ENCODE measurements at places on chromosomes 3 and 15. TPM values are rescaled to one million over a fixed set of nuclear protein-coding genes. Genes with fewer than 3 reads are reported as not detected.

DNA sequence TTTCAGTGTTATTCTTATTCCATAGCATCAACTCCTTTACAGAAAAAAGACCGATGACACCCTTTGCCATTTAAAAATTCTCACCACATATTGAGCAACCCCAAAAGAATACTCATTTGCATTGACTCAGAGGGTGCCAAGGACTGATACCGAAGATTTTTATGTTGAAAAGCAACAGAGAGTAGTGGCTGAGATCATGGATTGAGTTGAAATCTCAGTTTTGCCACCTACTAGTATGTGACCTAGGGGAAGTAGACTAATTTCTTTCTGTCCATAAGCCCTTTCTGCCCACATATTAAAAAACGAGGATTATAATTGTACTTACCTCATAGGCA is 313.9 kb upstream of the SATB1 start:
- DNase-seq: no peak

- no peak for DNase-seq
These were observed 308.5 kb upstream of the PROK2 start for GRCh38 chr3:72093270-72093991.

GRCh38 chr15:93311620-93312019 is 222.6 kb upstream of the RGMA start:
- no peak for DNase-seq

- DNase-seq: no peak
These were observed 8.0 kb upstream of the OXTR start for GRCh38 chr3:8777201-8777977.

ACTRT3 gene
- 12.3 TPM for total RNA-seq

CACNA1D gene
- total RNA-seq: 1.5 TPM

DNA sequence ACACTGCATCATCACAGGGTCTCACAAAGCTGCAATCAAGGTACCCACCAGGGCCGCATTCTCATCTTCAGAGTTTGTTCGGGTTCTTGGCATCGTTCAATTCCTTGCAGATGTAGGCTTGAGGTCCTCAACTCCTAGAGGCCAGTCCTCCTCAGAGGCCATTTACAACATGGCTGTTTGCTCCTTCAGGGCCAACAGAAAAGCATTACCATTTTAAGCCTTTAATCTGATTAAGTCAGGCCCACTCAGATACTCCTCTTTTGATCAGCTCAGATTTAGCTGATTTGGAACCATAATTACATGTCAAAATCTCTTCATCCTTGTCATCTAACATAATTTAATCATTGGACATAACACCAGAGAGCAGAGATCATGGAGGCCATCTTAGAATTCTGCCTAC is 55.4 kb downstream of the BFSP2 start:
- DNase-seq: no peak

GRCh38 chr3:112687211-112687610 is 46.3 kb upstream of the CCDC80 start:
- DNase-seq: no peak

GRCh38 chr3:115975353-115975752 is 352.0 kb downstream of the GAP43 start:
- peak; percentile 89 for DNase-seq

- no peak for DNase-seq
These were observed 177.3 kb downstream of the OTOL1 start for GRCh38 chr3:161673866-161674265.

MAP6D1 gene
- total RNA-seq: 2.5 TPM

DNA sequence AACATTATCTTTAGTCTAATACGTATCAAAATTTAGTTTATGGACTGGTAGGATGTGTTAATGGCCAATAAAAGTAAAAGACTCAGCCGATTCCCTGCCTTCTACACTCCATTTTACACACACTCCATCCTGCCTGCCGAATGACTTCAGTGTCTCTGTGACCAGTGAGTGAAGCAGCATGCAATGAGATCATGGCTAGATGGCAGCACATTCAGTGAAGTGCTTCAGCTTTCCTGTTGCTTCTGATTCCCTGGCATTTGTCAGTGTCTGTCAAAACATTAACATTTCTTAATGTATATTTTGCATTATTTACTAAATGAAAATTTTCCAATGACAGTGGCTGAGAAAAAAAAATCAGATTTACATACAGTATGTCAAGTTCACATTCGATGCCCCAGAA is 412.0 kb downstream of the FHIT start:
- DNase-seq: peak; percentile 18

COMMD4 gene
- total RNA-seq: 42.1 TPM

DNA sequence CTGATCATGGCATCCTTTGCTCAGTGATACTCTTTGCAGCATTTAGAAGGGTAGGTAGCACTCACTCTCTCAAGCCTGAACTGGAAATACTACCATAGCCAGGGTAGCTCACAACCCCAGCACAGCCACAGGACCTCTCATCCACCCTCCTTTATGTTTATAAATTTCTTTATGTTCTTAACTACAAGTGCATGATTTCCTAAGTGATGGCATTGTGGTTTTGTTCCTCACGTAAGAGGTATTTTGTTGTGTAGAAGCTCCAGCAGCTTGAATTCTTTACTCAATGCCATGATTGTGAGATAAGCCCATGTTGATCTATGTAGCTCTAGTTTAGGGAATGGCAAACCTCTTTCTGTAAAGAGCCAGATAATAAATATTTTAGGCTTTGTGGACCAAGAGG is 7.9 kb upstream of the RTP3 start:
- DNase-seq: no peak

DNA sequence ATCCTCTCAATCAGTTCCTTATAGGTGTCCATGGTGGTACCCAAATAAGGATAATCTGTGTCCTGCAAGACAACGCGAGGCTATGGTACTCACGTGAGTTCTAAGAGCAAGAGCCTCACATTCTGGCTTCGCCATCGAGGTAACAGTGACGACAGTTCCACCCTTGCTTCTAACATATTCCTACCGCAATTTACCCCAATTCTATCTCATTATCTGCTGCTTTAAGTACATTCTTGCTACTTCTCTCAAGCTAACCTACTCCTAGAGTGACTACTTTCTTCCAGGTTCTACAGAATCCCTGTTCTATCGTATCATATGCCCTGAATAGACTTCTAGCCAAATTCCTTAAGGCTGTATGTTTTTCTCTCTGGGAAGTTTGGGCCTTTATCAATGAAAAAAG is 26.6 kb downstream of the TFRC start:
- no peak for DNase-seq

DNA sequence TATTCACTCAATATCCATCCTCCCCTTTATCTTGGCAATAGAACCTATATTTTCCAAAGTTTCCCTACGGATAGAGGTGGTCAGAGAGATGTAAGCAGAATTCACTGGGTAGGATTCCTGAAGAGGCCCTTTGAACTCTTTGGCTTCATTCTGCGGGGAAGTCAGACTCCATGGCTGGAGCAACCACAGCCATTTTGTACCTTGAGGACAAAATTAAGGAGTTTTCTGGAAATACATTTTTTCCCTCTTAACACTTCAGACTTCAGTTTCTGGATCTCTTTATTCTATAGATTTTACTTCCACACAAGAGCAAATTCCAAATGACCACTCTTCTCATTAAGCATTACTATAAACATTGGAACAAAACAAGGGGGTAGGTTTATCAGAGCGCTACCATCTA is 43.3 kb downstream of the ADAMTS9 start:
- DNase-seq: no peak

DNA sequence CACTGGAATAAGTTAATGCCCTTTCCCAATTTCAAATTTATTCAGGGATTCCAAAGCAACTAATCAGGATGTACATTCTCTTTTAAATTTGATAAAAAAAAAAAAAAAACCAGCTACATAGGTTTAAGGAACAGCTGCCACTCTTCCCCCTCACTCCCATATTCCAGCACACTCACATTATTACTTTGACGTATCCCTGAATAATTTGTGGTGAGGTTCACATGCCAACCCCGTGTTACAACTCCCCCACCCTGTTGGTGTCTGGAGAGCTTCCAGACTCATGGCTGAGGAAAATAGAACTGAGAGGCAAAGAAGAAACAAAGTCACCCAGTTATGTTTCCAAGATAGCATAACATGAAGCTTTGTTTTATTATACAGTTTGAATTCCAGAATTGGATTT is 300.5 kb upstream of the MME start:
- DNase-seq: peak; percentile 33

DNA sequence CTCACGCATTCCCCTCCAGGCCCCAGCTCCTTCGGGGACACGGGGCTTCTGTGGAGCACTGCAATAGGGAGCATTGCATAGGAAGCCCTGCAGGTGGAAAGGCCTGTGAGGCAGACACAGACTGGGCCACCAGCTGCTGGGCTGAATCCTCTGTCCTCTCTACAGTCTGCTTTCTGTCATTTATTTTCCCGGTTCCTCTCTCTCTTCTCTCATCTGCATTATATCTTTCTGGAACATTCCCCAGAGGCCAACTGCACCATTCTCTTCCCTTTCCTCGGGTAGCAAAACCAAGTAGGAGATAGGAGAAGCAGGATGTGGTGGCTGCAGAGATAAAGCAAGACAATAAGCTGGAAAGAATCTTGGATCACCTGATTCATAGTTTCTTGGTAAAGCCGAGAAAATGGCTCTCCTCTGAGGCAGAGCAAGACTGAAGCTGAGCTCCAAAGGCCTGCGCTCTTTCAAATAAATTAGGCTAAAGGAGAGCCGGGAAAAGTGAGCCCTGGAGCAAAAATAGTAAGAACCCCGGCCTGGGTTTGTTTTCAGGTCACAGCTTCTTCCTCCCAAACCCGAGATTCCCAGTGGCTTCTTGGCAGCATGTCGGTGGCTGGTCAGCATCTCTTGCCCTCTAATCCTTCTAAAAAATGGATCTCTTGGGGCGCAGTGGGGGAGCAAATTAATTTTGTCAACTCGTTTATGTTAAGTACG is 5.3 kb downstream of the TM4SF4 start:
- DNase-seq: no peak

SLC15A2 gene
- total RNA-seq: 4.7 TPM

ARNT2 gene
- 2.8 TPM for total RNA-seq

GRCh38 chr3:25831578-25831977 is 41.7 kb downstream of the OXSM start:
- DNase-seq: peak; percentile 82

COLQ gene
- not detected for total RNA-seq

C2CD4A gene
- under 0.01 TPM for total RNA-seq

- DNase-seq: no peak
These were observed 29.6 kb downstream of the AAGAB start for GRCh38 chr15:67224889-67225288.

SAXO2 gene
- total RNA-seq: under 0.01 TPM

GRCh38 chr15:69593488-69593887 is 140.9 kb downstream of the RPLP1 start:
- no peak for DNase-seq

DNA sequence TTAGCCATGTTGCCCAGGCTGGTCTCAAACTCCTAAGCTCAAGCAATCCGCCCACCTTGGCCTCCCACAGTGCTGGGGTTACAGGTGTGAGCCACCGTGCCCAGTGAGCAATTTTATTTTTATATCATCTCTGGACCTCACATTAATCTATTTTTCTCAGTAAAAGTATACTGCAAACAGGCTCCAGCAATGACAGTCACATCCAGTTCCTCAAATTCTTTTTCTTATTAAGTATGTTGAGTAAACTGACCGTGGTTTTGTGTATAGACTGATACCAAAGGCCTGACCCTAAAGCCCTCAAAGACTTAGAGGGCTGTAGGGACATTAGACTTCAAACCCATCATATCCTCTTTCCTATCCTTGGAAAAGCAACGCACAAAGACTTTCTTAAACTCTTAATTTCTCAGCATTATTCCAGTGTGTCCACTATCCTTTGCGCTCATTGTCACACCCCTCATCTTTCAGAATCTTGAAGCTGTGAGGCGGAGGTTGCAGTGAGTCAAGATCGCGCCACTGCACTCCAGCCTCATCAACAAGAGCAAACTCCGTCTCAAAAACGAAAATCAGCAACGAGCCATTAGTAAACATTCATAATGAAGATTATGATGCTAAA is 2.0 kb downstream of the NGLY1 start:
- no peak for DNase-seq

ST8SIA2 gene
- total RNA-seq: 2.3 TPM

GRCh38 chr15:72902245-72902918 is 118.8 kb upstream of the ADPGK start:
- peak; percentile 39 for DNase-seq

- DNase-seq: no peak
These were observed 71.9 kb upstream of the SLC6A11 start for GRCh38 chr3:10744098-10744465.

- no peak for DNase-seq
These were observed 327.9 kb upstream of the ADAMTS9 start for GRCh38 chr3:65015711-65016110.

GRCh38 chr3:39668420-39668819 is 141.0 kb upstream of the MYRIP start:
- peak; percentile 53 for DNase-seq

GRCh38 chr3:118766306-118766669 is 268.4 kb downstream of the IGSF11 start:
- no peak for DNase-seq

DNA sequence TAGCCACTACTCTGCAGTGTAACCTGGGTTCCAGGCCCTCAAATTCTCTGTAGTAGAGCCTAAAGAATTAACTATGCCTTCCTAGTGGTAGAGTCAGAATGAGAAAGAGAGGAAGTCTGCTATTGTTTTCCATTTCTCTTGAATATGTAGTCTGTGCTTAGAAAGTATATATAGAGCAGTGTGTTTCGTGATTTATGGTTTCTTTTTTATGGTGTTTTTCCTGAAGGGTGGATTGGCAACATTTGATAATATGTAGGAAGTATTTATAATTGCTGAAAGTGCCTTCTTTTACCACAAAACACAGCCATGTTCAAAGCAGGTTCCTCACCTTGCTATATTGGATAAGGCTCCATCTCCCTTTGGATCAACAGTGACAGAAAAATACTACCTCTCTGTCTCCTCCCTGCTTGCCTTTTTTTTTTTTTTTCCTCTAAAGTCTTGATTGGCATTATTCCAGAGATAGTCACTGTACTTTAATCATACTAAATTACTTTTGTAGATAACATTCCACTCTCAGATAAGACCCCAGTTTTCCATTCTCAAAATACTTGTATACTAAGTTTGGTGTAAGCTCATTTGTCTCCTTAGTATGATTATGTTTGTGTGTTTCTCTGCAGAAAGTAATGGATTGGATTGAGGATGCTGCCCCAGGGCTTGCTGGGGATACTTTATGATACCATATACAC is 47.8 kb downstream of the IQGAP1 start:
- no peak for DNase-seq

ANP32A gene
- total RNA-seq: 21.9 TPM

TM4SF4 gene
- 1.3 TPM for total RNA-seq

DNA sequence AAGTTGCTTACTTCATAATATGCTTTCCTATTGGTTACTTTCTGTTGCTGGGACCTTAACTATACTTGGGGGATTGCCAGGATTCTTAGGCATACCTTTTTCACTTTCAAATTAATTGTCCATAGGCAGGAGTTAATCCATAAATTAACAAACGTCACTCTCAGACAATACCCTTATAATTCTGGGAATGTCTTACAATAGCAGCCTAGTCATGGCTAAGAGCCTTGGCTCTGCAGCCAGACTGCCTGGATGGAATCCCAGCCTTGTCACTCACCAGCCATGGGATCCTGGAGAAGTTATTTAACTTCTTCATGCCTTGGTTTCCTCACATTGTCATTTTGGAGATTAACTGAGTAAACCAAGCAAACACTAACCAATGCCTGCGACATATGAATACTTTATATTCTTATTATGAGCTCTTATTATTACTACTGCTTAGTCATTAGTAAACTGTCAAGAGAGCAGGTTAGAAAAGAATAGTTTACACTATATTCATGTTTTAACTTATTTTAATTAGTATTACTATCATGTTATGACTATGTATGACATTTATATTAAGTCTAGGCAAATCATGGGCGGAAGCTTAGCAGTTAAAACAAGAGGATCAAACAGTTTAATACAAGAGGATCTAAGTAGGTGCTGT is 29.0 kb downstream of the GYG1 start:
- DNase-seq: no peak

Measured in renal cortical epithelial cell (primary cell).